CD4-positive, alpha-beta T cell treated with Interleukin-21 for 1 hour (primary cell): ENCODE measurements at places on chromosomes 12 and 14.

DNA sequence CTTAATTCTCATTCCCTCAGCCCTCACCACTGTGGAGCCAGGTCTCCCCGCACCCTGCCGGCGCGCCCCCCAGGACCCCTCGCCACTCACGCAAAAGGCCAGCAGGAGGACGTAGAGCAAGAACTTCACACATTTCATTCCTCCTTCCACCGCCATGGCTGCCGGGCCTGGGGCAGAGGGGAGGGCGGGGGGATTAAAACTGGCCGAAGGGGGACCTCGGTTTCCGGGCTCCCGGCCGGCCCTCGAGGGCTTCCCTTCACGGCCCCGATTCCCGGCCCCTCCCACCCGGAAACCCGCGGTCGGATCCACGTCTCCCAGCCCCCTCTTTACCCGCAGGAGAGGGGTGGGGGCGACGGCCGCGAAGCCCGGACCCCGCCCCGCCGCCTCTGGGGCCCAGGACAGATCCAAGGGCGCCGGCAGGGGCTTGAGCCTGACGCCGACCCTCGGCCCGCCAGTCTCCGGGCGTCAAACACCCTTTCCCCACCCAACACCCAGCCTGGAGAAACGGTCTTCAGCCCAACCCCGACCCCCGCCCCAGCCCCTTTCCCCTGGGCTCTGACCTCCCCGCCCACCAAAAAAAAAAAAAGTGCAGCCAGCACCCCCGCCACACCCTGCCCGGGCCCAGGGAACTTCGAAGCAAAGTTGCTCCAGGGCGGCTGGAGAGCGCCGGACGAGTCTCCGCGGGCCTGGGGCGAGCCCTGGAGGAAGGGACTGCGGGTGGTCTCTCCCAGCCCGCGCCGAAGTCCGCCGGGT, 447 bp downstream of the CD63 start:
- peak; percentile 33 for DNase-seq

DNA sequence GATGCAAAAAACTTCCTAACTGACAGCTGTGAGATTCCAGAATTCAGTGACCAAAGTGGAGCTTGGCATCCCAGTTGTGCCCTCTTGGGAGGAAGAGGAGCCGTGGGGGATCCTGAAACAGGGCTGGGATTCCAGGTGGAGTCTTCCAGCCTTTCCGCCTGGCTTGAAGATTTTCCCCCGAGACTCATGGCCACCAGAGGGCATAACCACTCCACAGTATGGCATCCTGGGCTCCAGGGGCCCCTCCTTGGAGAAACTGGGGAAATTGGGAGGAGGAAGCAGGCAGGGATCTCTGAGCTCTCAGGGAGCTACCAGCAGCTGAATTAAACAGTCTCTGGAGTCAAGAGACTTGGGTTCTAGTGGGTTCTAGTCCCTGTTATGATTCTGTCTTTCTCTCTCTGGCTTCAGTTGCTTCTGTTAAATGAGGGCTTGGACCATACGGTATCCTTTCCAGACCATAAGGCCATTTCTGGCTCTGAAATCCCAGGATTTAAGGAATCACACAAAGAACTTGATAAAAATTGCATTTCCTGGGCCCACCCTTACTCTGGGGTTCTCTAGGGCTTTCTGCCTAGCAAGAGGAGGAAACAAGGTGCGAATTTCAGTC, 2.6 kb upstream of the TAMALIN start:
- DNase-seq: no peak

DNA sequence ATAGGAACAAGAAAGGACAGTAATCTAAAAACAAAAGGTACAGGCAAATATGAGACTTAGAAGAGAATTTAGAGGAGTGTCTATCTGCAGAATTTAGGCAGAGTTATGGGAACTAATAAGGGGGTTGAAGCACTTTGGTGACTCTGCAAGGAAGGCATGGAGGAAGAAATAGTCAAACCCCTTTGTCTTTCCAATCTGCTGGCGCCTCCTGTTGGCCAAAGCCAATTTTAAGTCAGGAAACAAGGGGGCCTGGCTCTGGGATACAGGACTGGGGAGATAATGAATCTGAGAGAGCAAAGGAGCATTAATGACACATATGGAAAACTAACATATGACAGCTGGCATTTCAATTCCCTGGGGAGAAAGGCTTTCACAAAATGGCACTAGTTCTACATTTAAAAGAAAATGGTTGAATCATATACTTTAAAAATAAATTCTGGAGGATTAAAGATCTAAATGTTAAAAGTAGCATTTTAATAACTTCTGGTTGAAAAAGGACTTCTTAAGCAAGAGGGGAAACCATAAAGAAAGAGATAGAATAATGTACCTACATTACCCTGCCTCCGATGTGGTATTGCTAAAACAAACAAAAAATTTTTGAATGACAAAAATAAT, 48.5 kb upstream of the CSRP2 start:
- DNase-seq: no peak

DNA sequence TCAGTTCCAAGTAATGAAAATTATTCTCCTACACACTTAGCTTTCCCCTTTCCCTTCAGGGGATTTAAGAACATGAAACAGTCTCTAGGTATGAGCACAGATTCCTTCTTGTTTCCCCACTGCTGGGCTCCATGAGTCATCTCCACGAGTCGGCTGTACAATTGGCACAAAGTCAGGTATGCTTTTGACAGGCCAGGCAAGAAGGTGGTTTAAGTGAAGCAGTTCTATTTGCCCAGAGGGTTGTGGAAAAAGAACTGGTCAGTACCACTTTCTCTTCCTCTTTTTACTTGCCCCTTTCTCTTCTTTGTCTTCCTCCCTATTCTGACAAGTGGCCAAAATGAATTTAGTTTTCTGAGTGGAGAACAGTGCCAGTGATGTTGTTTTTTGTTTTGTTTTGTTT, 16.3 kb downstream of the DYNC1H1 start:
- DNase-seq: no peak

DNA sequence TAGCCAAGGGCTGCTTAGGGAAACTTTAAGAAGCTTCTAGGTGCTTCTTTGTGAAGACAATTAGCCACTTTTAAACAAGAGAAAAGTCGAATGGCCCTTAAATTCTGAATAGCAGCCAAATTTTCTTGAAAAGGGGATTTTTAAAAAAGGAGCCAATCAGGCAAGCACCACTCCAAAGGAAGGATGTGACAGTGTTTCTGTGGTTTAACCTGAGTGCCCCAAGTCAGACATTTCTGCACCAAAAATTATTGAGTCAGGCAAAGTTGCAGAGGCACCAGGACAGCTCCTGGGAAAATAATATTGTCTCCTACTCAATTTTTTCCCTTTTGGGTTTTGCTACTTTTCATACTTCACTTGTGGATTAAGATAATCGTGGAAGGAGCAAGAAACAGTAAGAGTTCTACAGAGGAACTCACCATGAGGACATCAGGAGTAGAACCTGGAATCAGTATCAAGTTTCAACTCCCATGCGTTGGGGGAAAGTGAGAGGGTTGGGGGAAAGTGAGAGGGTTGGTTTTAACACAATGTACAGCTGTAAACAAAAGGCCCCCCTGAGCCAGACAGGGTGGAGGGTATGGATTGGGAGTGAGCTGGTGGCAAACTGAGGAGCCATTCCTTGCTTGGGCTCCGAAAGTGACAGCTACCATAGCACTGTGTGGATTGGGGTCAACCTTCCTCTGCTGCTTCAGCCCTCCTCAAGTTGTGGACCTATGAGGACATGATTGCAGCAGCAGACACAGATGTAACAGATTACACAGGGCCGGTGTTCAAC, 90.8 kb downstream of the SLC38A1 start:
- DNase-seq: peak; percentile 59

GRCh38 chr14:68244262-68244980, 424.8 kb downstream of the RAD51B start:
- no peak for DNase-seq

GRCh38 chr14:49945448-49946319, 52.8 kb downstream of the ARF6 start:
- DNase-seq: peak; percentile 29
